Skin of body (tissue), 3 donors: ENCODE measurements at places on chromosomes 6 and 20.

GRCh38 chr20:34491226-34491931 is 24.8 kb upstream of the DYNLRB1 start:
- no peak for DNase-seq

GRCh38 chr6:17688481-17688880 is 18.2 kb downstream of the NUP153 start:
- DNase-seq, result no peak

DNA sequence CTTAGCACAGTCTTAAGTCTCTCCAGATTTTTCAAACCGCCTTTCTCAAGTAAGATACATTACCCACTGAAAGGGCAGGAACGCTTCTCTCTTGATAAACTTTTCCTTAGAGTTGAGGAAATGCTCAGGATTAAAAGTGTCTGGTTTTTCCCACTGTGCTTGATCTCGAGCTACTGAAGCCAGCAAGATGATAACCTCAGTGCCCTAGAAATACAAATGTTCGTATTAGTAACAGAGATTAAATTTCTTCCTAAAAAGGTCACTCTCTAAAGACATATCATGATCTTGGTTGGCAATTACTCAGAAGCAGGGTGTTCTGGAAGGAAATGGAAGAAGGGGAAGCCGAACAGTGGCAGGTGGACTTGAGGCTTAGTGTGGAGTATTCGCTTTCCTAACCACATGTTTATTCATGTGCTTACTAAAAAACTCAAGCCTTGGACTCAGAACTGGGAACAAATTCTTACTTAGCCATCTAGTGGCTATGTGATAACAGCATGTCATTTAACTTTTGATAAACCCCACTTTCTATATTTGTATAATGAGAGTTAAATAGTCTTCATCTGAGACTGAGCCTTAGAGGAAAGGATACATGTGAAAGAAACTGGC is 20.1 kb downstream of the C6orf141 start:
- no peak for DNase-seq

DNA sequence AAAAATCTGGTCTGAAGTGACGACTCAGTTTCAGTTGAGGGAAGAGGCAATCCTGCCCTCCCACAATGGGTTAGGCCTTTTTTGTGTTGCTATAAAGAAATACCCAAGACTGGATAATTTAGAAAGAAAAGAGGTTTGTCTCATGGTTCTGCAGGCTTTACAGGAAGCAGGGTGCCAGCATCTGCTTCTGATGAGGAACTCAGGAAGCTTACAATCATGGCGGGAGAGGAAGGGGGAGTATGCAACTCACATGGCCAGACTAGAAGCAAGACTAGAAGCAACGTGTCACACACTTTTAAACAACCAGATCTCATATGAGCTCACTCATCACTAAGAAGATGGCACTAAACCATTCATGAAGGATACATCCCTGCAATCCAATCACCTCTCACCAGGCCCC is 529.3 kb downstream of the KIF16B start:
- no peak for DNase-seq

DNA sequence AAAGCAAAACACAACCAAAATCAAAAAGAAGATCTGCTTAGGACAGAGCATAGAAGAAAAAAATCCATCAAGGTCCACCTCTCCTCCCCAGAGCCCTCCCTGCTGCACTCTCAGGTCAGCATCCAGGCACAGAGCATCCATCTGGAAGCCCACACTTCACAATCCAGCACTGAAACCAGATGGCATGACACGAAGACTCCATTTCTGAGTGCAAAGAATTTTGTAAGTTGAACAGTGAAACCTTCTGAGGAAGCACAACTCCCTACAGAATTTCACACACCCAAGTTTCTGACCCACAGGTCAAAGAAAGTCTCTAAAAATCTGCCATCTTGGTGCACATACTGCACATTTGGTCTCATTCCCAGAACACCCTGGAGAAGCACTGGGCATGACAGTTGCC is 128.8 kb upstream of the STXBP5 start:
- DNase-seq, result no peak

DNA sequence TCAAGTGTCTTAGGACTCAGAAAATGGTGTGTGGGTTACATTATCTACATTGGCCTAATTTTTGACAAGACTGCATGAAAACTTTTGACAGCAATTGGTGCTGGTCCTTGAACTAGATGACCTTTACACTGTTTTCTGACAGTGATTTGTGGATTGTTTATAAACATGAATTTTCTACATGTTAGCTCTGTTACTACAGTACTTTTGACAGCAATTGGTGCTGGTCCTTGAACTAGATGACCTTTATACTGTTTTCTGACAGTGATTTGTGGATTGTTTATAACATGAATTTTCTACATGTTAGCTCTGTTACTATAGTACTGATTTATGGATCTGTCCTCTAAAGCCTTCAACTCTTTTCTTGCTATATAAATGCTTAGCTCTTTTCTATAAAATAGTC is 16.7 kb downstream of the KCTD20 start:
- DNase-seq, result no peak

GRCh38 chr20:45254383-45255262 is at the start of gene SLPI:
Gene SLPI (minus strand): TSS chr20:45254564. CDS start chr20:45254543, 21 bp downstream.
- DNase-seq, result no peak

- no peak for DNase-seq
Measured at GRCh38 chr20:18001131-18001921, 32.5 kb downstream of the MGME1 start.

- DNase-seq, result no peak
Measured at GRCh38 chr6:37630281-37630799, 67.3 kb downstream of the MDGA1 start.

DNA sequence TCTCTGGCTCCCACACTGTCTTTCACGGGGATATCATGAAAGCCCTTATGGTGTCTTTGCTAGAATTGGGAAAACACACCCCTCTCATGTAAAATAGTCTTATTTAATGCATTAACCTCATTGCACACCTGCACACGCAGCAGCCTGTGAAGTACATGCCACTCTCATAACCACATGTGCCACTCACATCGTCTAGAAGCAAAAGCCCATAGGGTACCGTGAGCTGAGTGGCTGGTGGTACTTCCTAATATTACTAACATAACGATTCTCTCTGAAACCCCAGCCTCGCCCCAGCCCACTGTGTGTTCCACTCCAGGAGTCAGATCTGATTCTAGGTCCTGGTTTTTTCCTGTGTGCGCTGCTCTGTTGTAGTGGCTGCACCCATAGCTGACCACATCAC is 9.5 kb upstream of the TMEM242 start:
- DNase-seq, result no peak

DNA sequence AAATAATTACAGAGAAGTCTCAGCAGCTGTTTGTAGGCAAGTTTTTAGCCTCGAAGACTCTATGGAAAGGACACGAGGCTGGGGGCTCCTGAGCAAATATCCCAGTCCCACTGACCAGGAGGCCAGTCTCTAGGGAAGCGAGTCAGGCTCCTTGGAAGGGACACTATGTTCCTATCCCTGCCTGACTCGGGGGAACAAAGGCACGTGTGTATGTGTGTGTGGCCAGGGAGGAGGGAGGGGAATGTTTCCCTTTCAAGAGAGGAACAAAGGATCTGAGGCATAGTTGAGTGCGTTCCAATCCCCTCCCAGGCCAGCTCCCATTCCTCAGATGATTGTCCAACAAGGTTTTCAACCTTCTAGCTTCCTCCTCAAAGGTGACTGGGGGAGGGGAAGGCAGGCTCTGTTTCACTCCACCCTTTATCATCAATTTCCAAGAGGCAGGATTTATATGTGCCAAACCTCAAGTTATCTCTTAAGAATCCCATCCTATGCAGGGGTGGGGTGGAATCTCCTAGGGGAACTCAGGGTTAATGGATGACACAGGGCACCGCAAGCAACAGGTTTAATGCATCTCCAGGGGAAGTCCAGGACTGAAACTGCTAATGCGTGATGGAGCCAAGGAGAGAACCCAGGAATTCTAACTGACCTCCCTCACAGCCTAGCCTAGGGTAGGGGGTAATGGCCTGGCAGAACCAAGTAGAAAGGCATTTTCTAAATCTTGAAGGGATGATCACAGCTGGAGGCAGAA is 9.9 kb downstream of the BCL2L1 start:
- DNase-seq, result peak; percentile 55

GRCh38 chr6:30884521-30885480 is 482 bp downstream of the DDR1 start:
- DNase-seq, result no peak

DNA sequence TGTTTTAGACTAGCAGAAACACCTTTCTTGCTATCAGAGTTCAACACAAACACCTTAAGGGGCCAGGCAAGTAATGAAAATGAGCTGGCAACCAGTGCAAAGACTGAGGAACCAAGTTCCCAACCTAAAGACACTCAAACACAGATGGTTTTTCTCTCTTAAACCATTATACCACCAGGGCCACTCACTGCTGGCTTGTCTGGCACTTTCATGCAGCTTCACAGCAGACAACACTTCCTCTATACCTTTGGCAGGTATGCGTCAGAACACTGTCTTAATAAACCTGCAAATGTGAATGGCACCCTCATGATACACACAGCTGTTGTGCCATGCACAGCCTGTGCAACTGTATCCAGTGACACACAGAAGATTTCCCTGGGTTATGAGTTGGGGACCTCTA is 41.6 kb downstream of the NFATC2 start:
- DNase-seq, result no peak

DNA sequence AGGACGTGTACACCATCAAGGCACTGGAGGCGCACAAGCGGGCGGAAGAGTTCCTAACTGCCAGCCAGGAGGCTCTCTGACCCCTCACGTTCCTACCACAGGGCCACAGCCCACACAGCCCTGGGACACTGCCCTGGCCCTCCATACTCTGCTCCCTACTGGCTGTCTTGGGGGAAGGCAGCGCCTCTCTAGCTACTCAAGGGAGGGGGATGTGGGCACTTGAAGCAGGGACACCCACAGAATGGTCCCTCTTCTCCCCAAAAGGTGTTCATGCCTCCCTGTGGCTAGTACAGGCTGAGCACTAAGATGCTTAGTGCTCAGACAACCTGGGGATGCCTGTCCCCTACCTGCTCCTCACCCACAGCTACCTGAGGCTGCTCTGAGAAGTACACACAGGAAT is 2.5 kb downstream of the MEA1 start:
- no peak for DNase-seq

DNA sequence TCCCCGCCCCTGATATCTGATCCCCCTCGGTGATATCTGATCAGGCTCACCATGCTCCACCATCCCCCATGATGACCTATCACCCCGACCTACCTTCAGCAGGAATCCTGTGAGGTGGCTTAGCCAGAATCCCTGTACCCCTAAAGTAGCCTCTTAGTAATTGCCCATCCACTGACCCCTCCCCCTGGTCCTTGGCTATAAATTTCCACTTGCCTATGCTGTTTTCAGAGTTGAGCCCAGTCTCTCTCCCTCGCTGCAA is 177.5 kb upstream of the GGTLC1 start:
- no peak for DNase-seq

DNA sequence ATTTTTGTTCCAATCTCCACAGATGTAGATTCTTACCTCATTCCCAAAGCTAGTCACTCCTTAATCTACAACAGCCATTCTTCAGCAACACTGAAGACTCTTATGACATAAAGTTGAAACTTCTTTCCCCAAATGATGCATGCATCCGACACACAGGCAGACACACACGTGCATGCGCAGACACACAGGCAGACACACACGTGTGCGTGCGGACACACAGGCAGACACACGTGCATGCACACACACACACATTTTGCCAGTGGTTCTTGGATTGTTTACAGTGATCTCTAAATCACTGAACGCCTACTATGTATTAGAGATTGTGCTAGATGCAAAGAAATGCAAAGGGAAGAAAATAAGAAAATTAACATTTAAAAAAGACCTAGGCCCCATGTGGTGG is 9.0 kb upstream of the TRPC4AP start:
- DNase-seq, result no peak

DNA sequence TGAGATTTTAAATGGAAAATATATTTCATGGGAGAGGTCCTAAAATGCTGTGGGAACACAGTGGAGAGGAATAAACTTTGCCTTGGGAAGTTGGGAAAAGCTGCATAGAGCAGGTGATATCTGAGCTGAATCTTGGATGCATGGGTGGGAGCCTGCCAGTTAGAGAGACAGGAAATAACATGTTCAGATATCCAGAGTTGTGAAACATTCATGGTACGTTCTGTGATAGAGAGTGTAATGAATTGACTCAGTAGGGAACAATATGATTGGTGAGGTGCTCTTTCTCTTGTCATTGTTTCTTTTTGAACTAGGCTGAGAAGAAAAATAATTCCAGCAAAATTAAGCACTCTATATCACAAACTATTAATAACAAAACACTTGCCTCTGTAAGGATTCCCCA is 72.8 kb downstream of the RPS12 start:
- no peak for DNase-seq

GRCh38 chr6:81572020-81572419 is 180.5 kb downstream of the TENT5A start:
- DNase-seq, result peak; percentile 44
